ENCODE measurements at places on chromosomes 11 and 22.

DNA sequence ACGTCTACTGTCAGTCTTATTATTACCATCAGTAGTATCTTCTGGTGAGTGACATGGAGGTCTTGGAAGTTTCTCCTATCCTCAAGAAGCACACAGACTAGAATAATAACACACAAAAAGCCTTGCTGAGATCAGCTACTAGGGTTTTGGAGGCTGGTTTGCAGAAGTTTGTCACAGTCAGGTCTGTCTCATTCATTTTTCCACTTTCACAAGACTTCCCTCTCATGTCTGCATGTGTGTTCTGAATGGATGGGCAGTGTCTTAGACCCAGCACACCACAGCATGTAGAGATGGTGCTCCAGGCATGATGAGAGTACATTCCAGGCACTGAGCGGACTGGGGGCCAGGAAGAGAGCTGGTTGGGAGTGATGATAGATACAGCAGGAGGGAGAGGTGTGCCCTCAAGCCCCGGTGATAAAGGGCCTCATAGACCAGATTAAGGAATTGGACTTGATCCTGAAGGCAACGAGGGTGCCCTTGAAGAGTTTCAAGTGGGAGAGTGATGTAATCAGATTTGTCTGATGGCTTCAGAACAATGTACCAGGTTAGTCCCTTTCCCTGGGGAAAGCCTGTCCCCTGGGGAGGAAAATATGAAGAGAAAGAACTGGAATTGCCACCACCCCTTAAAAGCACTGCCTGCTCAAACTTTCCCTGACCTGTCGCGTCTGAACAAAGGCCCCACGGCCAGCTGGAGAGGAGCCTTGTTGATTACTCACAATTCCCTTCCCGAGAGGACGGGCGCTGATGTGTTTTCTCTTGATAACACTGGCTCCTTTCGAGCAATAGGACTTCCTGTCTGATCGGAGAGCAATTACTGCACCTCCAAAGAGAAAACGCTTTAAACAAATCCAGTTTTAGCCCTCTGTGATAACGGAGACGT is 45.1 kb upstream of the LMO2 start:
- DNase-seq: no peak

- no peak for DNase-seq
Observed at GRCh38 chr22:42372976-42373375, 59.2 kb downstream of the NFAM1 start.

DNA sequence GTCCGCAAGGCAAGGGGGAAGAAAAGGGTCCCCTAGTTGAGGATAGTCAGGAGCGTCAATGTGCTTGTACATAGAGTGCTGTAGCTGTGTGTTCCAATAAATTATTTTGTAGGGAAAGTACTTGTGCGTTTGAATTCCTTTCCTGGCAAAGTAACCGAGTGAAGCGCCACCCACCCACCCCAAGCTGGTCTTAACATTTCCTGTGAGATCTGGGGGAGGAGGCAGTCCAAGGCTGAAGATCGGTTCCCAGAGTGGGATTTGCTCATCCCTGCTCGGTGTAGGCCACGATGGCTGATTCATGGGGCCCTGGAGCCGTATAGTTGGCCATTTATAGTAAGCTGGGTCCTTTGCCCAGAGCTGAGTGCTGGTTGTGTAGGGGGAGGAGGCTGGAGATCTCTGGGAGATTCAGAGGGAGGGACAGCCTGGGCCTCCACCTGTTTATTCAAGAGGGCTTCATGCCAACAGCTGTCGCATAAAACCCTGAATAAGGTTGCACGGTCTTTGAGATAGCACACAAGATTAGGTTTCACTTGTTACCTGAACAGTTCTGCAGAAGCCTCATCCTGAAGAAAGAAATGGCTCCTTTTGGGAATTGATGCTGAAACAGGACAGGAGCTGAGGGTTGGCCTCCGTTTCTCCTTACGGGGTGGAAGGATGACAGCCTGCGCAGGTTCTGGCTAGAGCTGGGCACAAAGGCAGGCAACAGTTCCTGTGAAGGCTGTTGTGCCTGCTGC is 2.4 kb downstream of the ATF4 start:
- DNase-seq: no peak

DNA sequence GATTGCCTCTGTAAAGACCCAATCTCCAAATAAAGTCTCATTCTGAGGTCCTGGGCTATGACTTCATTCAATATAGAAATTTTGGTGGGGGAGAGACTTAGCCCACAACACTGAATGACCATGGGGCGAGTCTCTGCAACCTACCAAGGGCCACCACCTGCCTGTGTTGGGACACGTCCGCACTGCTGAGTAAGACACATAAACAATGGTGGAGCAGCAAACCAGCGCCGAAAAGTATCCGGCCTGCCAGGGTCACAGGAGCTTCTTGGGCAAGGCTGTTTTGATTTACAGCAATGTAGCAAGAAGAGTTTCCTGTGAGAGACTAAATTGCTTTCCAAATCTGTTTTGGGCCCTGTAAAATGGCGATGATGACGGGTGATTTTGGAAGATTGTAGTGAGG is 122.3 kb downstream of the SHANK2 start:
- DNase-seq: no peak

GRCh38 chr11:104609311-104610085 is 288.8 kb downstream of the CASP12 start:
- DNase-seq: peak; percentile 5
